ENCODE measurements at places on chromosomes 16 and 17.

GRCh38 chr17:32862940-32863339 is 14.0 kb downstream of the MYO1D start:
- H3K4me3 ChIP-seq: no peak overlapping the region
- no peaks in the 10 kb centered on the region for H3K27me3 ChIP-seq
- H3K27ac ChIP-seq: no peak overlapping the region
- DNase-seq: no peak
- H3K36me3 ChIP-seq: no peaks in the 10 kb centered on the region

GRCh38 chr17:54368906-54369305 is 531.7 kb upstream of the TOM1L1 start:
- no peak overlapping the region for H3K27ac ChIP-seq
- no peak overlapping the region for H3K4me3 ChIP-seq
- no peak for DNase-seq
- no peaks in the 10 kb centered on the region for H3K36me3 ChIP-seq

DNA sequence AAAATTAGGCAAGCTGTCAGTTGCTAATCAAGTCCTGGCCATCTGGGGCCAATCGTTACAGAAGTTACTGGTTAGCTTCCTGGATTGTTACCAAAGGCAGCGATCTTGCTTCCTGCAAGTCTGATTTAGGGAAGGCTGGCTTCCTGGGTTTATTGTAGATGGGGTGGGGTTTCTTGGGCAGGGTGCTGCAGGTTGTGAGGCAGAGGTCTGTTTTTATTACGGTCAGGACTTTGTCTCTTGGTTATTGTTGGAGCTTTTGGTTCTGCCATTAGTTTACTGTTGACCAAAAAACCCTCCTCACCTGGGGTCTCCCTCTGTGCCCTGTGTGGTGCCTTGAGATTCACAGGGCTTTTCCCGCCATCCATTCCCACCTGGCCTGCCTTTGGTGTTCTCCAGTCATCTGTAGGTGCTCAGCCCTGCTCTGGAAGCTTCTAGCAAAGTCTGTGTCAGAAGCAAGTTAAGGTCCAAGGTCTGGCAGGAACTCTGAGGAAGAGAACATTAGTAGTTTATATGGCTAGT is 36.9 kb downstream of the SLC47A1 start:
- H3K36me3 ChIP-seq: no peaks in the 10 kb centered on the region
- no peak for DNase-seq
- H3K4me1 ChIP-seq: no peaks in the 10 kb centered on the region
- H3K4me3 ChIP-seq: no peak overlapping the region
- H3K27ac ChIP-seq: no peak overlapping the region

DNA sequence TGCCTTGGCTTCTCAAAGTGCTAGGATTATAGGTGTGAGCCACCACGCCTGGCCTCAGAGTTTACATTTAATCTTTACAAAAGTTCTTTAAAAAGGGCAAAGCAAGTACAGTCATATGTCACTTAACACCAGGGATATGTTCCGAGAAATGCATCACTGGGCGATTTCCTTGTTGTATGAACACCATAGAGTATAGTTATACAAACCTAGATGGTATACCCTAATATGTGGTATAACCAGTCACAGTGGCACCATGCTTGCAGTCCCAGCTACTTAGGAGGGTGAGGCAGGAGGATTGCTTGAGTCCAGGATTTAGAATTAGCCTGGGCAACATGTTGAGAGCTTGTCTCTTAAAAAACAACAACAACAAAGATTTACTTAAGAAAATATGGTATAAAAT is 51.3 kb downstream of the NFATC3 start:
- no peak for DNase-seq
- H3K36me3 ChIP-seq: no peaks in the 10 kb centered on the region
- no peak overlapping the region for H3K4me3 ChIP-seq
- no peaks in the 10 kb centered on the region for H3K4me1 ChIP-seq
- no peak overlapping the region for H3K27ac ChIP-seq
- H3K27me3 ChIP-seq: no peaks in the 10 kb centered on the region

- no peaks in the 10 kb centered on the region for H3K27me3 ChIP-seq
- no peak overlapping the region for H3K4me3 ChIP-seq
These were observed 133.1 kb upstream of the ZKSCAN2 start for GRCh38 chr16:25390761-25391160.

DNA sequence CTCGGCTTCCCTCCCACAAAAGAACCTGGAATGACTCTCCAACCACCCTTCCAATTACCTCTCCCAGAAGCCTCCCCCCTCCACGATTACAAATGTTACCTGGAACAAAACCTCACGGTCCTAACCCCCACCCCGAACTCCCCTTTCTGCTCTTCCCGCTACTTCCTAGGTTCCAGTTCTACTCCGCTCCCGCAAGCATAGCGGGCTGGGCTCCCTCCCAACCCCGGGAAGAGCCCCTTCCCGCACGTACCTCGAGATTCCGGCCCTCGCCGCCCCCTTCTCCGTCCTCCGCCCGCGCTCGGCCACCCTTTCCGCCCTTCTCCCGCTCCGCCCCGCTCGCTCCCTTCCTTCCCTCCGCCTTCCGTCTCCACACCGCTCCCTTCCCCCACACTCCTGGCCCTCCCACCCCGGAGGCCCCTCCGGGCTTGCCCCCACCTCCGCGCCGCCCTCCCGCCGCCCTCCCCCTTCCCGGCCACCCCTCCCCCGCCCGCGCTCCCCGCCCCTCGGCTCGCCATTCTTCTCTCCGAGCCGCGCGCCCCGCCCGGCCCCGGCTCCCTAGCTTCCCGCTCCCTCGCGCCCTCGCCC is 457 bp downstream of the CHTF8 start:
- H3K27ac ChIP-seq: peak overlapping the region; percentile 86
- no peaks in the 10 kb centered on the region for H3K36me3 ChIP-seq
- H3K4me1 ChIP-seq: peaks cover 13% of the 10 kb centered on the region
- peak; percentile 63 for DNase-seq

GRCh38 chr16:11501632-11502031 is 85.1 kb downstream of the LITAF start:
- DNase-seq: no peak
- H3K36me3 ChIP-seq: no peaks in the 10 kb centered on the region
- no peaks in the 10 kb centered on the region for H3K27me3 ChIP-seq
- H3K27ac ChIP-seq: no peak overlapping the region
